Effector CD4-positive, alpha-beta T cell (primary cell): ENCODE measurements at places on chromosomes 5 and 9.

- DNase-seq: no peak
These were observed 653.7 kb downstream of the MTRR start for GRCh38 chr5:8522646-8523045.

- no peak for DNase-seq
These were observed 26.2 kb upstream of the MLANA start for GRCh38 chr9:5864446-5864845.

GRCh38 chr5:36442796-36443195 is 141.1 kb upstream of the RANBP3L start:
- DNase-seq: no peak

- no peak for DNase-seq
These were observed 2.4 kb upstream of the RXRA start for GRCh38 chr9:134323741-134324358.

DNA sequence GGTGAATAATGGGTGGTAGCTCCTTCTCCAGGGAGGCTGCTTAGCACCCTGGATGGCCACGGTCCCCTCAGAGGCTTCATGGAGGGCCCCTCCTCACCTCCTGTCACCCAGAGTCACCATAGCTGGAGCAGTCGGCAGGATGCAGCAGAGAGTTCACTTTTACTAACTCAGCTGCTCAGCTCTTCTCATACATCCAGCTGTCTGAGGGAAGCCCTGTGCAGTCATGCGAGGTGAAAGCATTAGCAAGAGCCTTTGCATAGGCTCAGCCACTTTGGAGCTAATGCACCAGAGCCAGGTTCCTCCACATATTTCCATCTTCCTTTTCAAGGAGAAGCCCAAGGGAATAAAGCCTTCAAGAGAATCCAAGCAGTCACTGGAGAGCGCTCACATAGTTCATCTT is 499.2 kb downstream of the BNC2 start:
- DNase-seq: no peak

- DNase-seq: no peak
These were observed 30.8 kb upstream of the RECK start for GRCh38 chr9:36005891-36006290.

DNA sequence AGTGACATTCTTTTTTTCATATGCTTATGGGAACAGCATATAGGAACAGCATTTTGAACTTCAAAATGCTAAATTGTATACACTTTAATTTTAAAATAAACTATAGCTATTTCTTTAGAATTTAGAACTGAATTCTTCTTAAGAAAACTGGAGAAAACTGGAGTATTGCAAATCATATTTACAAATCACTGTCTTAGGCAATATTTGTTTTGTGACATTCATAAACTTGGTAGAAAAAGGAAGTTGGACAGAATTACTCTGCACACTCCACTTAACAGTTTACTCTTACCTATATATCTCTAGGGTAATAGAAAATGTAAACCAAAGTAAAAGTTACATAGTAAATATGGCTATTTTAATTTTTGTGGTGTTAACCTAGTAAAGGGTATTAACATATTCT is 3.1 kb downstream of the DMRTA1 start:
- DNase-seq: no peak

DNA sequence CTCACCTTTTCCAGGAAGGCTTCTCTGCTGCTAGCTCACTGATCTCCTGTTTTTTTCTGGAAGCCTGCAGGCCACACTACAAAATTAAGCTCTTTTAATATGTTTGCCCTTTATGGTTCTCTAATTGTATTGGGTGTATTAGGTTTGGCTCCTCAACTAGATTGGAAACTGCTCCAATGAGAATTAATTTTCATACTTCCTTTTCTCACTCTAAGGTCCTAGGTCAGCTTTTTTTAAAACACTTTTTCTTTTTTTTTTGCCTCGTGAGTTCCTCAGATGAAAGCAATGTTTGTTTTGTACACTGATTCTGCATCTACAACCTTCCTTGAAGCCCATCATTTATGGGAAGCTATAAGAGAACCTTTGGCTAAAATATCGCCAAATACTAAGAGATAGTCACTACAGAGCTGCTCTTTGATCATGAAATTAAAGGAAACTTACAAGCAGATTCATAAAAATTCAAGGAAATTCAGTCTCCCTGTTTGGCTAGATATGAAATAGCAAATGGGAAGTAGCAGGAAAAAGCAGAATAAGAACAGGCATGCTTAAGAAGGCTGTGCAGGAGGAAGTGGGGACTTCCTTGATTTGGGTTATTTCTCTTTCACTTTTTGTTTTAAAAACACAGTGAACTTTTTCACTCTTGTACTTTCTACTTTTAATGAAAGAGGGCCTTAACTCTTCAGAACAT is 55.2 kb upstream of the FYB1 start:
- DNase-seq: no peak

GRCh38 chr5:173237875-173238220 is 2.8 kb upstream of the NKX2-5 start:
- no peak for DNase-seq

GRCh38 chr5:2576823-2577222 is 174.7 kb downstream of the IRX2 start:
- DNase-seq: no peak

DNA sequence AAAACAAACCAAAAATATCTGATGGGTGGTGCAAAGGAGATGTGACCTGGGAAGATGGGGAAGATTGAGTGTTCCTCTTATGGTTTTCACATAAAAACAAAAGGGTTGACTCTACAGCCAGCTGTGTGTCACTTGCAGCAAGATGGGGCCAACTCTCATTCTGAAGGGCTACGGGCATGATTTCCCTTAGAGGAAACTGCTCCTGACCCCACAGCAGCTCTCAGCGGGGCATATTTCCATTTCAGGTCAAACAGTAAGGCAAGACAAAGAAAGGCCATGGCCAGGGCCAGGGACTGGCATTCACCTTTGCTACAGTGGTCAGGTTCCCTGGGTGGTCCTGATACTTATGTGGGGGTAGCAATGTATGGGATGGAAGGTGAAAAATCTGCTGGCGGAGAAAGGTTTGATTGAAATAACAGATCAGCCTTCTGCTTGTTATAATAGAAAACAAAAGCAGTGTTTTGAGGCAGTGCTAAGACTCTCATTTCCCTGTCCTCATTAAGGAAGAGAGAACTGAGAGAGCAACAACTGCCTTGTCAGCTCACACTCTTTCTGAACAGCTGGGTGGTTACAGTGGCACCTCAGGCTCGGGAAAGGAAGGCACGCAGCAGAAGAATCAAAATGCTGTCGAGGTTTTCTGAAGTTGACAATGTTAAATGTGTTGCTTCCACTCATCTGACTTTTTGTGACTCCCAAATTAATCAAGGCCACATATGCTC is 120.7 kb upstream of the PCA3 start:
- no peak for DNase-seq

DNA sequence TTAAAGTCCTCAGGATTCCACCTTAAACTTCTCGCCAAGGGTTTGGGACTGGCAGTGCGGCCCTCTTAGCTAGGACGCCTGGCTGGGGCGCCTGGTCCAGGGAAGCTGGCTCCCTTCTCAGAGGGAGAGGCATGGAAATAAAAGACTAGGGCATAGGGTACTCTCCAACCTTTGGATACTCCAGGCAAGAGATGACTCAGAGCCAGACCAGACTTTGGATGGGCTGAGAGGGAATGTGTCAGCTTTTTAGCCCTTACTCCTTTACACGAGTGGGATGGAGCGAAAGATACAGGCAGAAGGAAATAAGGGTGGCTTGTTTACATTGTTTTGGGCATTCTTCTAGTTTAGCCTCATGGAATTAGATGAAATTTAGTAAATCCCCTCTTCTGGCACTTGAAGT is 48.2 kb downstream of the IL31RA start:
- no peak for DNase-seq

DNA sequence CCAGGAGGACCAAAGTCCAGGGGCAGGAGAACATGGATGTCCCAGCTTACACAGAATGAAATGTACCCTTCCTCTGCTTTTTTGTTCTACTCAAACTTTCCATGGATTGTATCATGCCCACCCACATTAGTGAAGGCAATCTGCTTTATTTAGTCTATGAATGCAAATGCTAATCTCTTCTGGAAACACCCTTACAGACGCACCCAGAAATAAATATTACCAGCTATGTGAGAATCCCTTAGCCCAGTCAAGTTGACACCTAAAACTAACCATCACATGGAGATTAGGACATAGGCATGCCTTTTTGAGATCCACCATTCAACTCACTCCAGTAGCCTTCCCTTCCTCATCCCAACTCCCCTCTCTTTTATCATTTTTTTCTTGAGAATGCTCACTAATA is 6.1 kb upstream of the SPTLC1 start:
- no peak for DNase-seq

DNA sequence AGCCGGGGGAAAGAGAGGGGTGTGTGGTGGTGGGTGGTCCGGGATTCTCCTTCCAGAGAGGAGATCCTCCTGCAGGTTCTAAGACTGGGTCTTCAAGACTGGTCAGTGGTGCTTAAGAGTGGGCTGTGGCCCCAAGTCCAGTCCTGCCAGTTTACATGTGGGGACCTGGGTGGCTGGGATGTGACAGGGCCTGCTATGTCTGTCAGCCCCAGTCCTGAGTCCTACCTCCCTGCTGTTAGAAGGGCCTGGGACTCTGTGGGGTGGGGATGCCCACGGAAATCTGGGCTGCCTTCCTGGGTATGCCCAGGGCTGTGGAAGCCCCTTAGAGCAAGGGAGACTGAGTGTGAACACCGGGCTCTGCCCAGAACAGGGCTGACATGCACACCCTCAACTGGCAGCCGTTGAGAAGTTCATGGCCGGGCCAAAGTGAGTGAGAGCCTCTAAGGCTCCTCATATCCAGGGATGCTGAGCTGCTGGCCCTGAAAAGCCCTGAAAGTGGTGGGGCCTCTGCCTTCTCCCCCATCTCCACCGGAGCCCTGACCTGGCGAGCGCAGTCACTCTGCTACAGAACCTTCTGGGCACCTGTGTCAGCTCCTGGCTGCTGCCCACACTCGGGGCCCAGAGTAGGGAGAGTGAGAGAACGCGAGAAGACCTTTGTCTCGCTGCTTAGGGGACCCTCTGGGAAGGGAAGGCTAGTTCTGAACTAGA is 1.7 kb downstream of the PHF2 start:
- no peak for DNase-seq

DNA sequence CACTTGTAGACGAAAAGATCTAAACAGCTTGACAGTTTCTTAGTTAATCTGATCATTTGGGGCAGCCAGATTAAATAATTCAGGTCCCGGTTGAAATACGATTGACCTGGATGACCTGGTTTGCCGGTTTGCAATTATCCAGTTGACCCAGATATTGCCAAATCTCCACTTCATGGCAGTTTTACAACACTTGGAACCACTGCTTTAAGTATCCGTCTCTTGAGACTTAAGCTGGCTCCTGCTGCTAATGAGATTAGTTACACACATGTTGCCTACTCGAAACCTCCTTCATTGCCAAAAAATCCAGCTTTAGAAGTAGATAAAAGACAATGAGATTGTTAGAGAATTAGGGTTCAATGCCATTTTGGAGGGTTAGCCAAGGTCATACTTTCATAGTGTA is 136.2 kb upstream of the HAPLN1 start:
- no peak for DNase-seq
